ENCODE measurements at places on chromosomes 11 and 22.

GRCh38 chr22:49351761-49352227 lies 475.9 kb downstream of the BRD1 start:
- DNase-seq, result peak; percentile 50

DNA sequence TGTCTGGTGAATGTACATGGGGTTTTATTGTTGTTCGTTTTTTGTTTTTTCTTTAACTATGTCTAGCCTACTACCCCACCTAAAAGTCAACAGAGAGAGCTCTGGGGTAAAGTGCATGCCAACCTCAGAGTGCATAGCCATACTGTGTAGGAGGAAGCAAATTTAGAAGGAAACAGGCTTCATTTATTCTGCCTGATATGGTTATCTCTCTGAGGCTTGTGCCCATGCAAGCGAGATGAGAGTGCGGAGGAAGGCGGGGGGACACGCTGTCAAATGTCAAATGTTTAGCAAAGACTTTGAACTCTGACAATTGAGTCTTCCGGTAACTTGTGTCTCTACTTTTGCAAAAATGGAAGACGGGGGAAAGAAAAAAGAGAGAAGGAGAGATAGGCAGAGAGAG lies 295.5 kb downstream of the ETS1 start:
- DNase-seq, result peak; percentile 83

GRCh38 chr22:42332089-42332488 lies 61.6 kb upstream of the TCF20 start:
- no peak for DNase-seq

DNA sequence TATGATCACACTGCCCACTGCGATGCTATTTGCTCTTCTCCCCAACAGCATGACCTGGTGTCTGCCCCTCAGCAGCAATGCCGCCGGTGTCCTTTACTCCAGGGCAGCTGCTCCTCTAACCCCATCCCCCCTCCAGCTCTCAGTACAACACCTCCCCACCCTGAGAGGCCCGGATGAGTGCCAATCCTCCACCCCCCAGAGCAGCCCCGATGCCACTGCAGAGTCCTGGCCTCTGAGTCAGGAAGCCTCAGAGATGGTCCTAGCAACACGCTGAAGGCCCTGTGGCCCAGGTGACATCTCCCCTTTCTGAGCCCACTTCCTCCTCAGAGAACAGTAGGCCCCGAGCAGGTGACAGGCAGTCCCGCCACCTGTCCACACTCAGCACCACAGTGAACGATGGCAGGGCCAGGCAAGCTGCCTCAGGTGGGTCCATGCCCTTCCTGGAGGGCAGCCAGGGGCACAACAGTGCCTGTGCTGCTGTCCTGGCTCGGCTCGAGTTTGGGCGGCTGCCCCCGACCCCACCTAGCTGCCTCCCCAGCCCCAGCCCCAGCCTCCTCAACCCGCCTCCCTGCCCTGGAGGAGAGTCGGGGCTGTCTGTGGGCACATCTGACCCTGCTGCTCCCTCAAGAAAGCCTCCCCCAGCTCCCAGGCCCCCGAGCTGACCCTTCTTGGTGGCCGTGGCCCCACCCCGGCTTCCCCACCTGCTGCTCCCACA lies 3.9 kb upstream of the NDUFS8 start:
- DNase-seq, result no peak

DNA sequence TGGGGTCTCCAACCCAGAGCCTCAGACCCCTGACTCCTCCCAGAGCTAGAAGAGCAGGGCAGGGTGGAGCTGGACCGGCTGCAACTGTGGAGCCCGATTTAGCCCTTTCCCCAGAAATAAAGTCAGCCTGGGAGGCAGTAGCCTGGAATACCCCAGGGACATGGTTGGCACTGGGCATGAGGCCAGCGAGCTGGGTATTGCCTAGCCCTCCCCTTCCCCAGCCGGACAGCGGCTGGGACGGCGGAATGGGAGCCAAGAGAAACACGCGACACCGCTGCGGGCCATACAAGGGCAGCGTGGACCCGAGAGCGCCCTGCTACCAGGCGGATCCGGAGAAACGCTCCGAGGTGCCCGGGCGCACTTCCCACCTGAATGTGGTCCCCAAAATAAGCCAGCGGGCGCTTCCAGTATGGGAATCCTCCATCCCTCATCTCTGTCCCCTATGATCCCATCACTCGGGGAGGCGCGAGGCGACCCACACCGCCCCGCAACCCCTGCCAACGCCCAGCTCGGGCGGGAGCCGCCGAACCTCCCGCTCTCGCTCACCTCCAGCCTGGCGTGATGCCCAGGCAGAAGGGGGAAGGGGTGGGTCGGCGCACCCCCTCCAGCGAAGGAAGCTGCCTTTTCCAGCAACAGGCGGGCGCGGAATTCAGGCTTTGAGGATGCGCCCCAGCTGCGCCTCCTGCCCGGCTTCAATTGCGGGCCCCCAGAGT lies 758 bp downstream of the MCAM start:
- no peak for DNase-seq

DNA sequence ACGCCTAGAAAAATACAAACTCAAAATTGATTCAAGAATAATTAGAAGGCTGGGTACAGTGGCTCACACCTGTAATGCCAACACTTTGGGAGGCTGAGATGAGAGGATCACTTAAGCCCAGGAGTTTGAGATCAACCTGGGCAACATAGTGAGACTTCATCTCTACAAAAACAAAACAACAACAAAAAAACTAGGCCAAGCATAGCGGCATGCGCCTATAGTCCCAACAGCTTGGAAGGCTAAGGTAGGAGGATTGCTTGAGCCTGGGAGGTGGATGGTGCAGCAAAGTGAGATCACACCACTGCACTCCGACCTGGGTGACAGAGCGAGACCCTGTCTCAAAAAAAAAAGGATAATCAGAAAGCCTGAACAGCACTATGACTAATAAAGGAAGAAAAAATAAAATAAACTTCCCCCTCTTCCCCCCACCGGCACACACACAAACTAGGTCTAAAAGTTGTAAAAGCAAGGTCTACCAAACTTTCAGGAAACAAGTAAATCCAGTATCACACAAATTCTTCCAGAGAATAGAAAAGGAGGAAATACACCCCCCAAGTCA lies 35.8 kb downstream of the RRAS2 start:
- no peak for DNase-seq

GRCh38 chr11:87391496-87391895 lies 353.8 kb downstream of the TMEM135 start:
- DNase-seq, result no peak

- DNase-seq, result no peak
Observed at GRCh38 chr11:107777110-107777509, 65.3 kb upstream of the SLN start.

- no peak for DNase-seq
Observed at GRCh38 chr11:94972700-94973098, 657 bp downstream of the CWC15 start.

DNA sequence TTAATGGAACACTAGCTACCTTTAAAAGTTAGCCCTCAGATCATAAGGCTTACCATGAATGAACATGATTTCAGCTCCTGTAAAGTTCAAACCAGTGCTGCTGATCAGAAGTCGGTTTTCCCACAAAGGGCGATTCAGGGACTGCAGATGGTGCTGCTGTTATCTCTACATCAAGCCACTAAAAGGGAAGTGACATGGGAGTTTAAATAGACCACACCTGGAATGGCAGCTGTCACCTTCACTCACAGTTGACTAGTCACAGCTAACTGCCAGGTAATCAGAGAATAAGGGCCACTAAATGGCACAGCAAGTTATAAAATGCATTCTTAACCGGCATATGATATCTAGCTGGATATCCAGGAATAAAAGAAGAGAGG lies 581.1 kb upstream of the ARHGAP42 start:
- no peak for DNase-seq

DNA sequence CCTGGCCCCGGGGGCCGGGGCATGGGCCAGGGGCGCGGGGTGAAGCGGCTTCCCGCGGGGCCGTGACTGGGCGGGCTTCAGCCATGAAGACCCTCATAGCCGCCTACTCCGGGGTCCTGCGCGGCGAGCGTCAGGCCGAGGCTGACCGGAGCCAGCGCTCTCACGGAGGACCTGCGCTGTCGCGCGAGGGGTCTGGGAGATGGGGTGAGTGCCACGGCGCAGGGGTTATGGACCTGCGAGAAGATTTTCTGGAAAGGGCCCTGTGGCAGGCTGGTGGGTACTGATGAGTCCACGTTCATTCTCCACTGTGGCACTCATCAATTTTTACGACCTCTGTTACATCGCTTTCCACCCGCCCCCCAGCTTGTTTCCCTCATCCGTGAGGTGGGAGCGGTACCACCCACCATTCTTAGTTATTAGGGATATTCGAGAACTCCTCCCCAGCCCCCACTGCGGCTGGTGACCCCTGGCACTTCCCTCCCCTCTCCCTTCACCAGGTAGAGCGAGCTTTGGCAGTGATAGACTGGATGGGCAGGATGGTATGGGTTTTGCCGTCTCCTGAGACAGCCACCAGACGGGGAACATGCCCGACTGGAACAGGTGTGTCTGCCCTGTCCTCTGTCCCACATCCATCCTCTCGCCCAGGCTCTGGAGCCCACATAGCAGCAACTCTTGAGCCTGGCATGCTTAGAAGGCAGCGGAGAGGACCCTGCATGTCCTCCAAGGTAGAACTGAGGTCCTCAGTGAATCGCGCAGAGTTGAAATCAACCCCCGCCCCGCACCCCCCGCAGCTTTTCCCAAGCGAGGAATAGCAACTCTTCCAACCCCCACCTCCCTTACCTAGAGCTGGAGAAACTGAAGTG lies 562 bp downstream of the DGAT2 start:
- no peak for DNase-seq

DNA sequence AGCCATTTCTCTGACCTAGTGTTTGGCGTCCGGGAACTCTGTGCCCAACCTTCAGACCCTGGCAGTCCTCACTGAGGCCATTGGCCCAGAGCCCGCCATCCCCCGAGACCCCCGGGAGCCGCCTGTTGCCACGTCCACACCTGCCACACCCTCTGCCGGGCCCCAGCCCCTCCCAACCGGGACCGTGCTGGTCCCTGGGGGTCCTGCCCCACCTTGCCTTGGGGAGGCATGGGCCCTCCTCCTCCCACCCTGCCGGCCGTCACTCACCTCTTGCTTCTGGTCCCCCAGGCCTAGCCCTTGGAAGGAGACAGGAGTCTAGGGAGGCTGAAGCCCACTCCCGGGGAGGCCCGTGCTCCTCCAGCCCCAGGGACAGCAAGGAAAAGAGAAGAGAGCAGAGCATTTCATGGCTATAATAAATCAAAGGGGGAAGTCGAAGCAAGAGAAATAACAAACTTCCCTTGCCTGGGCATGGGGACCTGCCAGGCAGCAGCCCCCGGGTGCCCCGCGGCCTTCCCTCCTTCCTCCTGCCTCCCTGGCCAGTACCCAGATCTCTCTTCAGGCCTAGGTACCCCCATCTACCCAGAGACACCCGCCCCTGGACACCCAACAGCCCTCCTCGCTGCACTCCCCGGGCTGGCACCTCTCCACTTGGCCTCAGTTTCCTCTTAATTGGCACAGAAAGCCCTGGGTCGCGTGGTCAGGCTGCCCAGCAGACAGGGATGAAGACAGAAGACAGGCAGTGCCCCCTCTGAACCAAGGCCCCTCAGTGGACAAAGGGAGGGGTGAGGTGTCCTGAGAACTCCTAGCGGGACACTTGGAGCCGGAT lies 13.0 kb upstream of the SLC39A13 start:
- no peak for DNase-seq

Data from activated effector memory CD4-positive, alpha-beta T cell treated with anti-CD3 and anti-CD28 coated beads, Interleukin-2, amount 50 U/mL, for 16 hours (primary cell).